ENCODE measurements at places on chromosomes 12 and 14.
A peak's percentile ranks its signal among the peaks of the same experiment; 100 is the strongest.

GRCh38 chr12:110913119-110914056, 7.0 kb downstream of the MYL2 start:
- no peak for DNase-seq

DNA sequence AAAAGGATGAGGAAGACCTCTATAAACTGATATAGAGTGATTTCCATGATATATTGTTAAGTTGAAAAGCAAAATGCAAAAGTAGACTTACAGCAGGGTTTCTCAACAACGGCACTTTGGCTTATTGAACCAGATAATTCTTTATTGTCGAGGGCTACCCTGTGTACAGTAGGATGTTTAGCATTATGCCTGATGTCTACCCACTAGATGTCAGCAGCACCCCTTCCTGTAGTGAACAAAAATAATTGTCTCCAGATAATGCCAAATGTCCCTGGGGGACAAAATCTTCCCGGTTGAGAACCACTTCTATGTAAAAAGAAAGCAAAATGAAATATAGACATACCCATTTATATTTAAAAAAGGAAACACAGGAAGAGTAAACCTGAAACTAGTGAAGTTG, 32.4 kb downstream of the ABCD2 start:
- DNase-seq, result no peak

- no peak for DNase-seq
Observed at GRCh38 chr12:74408601-74409166, 129.0 kb upstream of the ATXN7L3B start.

DNA sequence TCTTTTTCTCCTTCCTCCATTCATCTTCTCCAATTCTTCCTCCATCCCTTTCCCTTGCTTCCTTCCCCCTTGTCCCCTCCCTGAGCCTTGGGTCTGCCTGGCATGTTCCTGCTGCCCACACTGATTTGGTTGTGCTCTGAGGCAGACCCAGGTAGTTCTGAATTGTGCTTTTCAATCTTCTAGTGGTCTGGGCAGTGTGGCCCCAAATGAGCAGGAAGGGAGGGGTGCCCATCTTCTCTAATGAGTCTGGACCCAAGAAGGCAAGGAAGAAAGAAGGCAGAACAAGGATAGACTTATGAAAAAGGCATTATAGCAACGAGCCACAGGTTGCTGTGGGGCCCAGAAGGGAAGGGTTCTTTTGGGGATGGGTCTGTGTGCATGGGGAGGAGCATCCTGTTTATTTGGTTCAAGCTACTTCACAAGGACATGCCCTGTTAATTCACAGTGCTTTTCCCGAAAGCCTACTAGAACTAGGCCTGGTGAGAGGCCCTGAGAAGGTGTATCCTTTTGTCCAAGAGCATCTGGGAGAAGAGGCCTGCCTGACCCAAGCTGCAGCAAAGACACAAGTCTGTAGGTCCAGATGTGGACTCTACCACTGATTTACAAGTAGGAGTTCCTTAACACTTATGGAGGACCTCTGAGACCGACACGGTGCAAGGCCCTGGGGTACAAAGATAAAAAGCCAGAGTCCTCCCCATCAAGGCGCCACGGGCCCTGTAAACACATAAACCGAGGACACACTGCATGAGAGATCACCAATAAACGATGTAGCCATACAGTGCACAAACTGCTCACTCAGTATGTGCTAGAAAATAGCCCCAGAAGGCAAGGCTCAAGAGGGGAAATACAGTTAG, 1.1 kb upstream of the SUSD6 start:
- DNase-seq, result no peak

DNA sequence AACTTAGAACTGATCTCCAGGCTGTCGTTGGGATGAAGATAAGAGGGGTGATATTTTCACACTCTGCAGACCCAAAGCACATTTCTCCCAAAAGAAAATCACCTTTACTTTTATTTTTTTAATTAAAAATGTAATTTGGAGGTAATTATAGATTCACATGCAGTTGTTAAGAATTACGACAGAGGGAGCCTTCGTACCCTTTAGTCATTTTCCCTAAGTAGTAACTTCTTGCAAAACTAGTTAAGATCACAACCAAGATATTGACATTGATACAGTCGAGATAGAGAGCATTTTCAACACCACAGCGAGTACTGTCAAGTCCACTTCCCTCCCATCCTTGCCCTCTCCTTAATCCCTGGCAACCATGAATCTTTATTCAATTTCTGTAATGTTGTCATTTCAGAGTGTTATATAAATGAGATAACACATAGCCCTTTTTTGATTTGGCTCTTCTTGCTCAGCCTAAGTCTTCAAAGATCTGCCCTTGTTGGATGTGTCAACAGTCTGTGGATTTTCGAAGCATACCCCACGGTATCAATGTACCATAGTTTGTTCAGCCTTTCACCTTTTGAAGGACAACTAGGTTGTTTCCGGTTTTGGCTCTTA, 39.6 kb downstream of the DNAH10 start:
- no peak for DNase-seq

- peak; percentile 64 for DNase-seq
Observed at GRCh38 chr12:6946033-6946919, 2.5 kb downstream of the C12orf57 start.

DNA sequence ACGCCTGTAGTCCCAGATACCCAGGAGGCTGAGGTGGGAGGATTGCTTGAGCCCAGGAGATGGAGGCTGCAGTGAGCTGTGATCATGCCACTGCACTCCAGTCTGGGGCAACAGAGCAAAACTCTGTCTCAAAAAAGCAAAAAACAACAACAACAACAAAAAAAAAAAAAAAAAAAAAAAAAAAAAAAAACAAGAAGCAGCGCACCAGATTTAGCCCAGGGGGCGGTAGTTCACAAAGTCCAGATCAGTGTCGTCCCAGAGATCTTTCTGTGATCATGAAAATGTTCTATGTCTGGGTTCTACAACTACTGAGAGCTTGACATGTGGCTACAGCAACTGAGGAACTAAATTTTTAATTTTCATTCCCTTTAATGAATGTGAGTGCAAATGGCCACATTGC, 27.4 kb downstream of the OAS2 start:
- no peak for DNase-seq

- no peak for DNase-seq
Observed at GRCh38 chr12:13095266-13095995, 8.0 kb downstream of the GSG1 start.

GRCh38 chr12:127779301-127780045, 487.5 kb upstream of the TMEM132C start:
- DNase-seq, result no peak

DNA sequence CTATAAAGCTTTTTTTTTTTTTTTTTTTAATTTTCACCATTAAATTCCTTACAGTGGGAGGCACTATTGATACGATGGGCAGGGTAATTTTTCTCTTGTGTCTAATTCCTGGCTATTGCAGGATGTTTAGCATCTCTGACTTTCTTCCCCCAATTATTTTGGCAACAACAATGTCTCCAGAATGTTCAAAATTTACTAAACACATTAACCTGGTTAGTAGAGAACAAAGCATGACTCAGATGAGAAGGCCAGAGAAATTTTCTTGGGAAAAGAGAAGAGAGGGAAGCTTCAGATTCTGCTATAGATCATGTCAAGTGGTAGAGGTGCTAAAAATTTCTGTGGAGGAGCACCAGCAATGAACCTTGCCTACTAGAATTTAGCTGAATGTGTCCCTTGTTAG, 171.5 kb upstream of the PRICKLE1 start:
- no peak for DNase-seq

GRCh38 chr12:98121963-98122362, 393.4 kb upstream of the TMPO start:
- DNase-seq, result no peak

DNA sequence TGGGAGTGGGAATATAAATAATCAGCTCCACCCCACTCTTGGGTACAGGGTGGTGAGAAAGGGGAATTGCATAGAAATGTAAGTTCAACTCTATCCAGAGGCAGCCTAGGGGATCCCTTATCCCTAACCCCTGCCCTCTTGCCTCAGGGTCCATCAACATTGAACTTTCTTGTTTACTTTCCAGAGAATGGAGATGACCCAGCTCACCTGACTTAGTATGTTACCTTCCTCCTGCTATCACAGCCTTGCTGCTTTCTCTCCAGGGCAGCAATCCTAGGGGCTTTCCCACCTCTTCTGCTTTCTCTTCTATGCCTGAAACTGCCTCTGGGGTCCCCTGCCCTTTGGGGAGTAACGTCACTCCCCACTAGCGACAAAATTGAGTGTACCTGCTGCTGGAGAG, 2.7 kb downstream of the LRP1 start:
- DNase-seq, result no peak

DNA sequence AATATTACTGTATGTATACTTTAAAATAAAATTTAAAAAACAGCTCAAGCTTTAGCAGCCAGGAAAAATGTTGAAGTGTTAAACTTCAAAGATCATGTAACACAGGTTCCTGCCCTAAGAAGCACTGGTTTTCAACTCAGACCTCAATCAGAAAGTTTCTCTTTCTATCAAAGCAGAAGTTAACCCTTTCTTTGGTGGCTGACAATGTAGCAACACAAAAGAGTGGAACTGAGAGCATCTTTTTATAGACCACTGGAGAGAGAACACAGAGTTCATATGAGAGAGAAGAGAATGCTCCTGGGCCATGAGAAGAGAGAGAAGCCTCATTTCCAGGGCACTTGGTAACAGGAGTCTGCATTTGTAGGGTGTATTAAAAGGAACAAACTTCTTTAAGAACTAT, 42.2 kb upstream of the KTN1 start:
- DNase-seq, result no peak

DNA sequence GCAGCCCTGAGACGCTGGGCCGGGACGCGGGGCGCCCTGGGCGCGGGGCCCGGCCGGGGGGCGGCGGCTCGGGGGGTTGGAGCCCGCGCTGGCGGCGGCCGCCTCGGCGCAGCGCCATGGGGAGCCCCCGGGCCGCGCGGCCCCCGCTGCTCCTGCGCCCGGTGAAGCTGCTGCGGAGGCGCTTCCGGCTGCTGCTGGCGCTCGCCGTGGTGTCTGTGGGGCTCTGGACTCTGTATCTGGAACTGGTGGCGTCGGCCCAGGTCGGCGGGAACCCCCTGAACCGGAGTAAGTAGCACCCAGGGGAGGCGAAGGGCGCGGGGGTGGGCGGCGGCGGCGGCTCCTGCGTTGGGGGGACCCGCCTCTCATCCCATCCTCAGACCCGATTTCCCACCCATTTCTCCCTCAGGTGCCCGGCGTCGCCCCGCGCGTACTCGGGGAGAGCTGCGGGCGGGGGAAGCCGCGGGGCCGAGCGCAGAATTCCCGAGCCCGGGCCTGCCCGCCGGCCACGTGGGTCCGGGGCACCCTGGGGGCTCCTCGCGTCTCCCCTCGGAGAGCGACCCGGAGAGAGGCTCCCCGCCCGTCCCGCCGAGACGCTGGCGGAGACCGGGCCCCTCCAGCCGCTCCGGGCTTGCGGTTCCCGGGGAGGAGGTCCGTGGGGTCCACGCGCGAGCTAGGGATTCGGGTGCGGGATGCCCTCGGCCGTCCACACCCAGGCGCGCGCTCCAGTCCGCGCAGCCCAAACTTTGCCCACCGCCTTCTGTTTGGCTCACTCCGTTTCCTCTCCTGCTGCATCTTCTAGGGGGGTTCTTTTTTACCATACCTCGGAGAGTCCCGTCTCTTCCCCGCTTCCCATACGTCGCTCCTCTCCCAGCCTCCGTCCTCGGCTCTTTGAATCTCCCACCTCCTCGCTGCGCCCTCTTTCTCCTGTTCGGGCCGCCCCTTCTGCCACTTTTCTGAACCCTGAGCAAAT, 807 bp downstream of the B4GALNT3 start:
- peak; percentile 38 for DNase-seq

DNA sequence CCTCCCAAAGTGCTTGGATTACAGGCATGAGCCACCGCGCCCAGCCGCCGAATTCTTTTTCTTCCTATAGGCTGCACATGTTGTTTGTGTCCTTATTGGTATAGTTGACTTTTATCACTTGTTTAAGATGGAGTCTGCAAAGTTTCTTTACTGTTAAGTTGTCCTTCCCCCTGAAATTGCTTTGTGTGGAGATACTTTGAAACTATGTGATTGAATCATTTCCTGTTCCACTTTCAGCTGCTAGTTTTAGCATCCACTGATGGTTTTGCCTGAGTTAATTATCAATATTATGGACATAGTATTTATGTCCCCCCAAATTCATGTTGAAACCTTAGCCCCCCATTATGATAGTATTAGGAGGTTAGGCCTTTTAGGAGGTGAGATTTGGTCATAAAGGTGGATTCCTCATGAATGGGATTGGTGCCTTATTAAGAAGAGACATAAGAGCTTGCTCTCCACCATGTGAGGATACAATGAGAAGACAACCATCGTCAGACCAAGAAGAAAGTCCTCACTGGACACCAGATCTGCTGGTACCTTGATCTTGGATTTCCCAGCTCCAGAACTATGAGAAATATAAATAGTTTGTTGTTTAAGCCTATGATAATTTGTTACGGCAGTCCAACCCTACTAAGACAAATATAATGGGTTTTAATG, 34.9 kb downstream of the PPHLN1 start:
- no peak for DNase-seq

DNA sequence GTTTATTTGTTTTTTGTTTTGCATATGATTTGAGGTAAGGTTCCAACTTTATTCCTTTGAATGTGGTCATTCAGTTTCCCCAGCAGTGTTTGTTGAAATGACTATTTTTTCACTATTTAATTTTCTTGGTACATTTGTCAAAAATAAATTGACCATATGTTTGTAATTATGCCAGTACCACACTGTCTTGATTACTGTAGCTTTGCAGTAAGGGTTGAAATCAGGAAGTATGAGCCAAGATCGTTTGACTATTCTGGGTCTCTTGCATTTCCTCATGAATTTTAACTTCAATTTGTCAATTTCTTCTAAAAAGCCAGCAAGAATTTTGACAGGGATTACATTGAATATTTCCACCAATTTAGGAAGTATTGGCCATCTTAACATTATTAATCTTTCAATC, 199.3 kb upstream of the PPFIA2 start:
- DNase-seq, result no peak

GRCh38 chr12:93794738-93795137, 117.6 kb downstream of the CRADD start:
- no peak for DNase-seq

- no peak for DNase-seq
Observed at GRCh38 chr12:99093166-99093565, 448.1 kb downstream of the APAF1 start.

- no peak for DNase-seq
Observed at GRCh38 chr14:33030386-33030785, 91.7 kb downstream of the NPAS3 start.

DNA sequence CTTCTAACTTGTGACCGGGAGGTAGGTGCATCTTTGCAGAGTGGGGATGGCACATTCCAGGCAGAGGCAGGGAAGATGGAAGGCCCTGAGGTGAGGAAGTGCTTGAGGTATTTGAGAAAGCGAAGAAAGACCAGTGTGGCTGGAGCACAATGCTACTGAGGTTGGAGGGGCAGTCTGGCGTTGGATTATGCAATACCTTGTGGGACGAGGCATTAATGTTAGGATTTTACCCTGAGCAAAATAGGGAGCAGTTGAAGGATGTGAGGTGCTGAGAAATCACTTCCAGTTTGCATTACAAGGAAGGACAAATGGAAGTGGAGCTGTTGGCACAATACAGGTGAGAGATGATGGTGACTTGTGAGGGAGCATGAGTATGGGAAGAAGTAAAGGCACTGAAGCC, 145.5 kb downstream of the KCNA5 start:
- DNase-seq, result no peak

GRCh38 chr12:75724928-75725312, 213.5 kb upstream of the KRR1 start:
- DNase-seq, result no peak

- no peak for DNase-seq
Observed at GRCh38 chr12:14921218-14921617, 17.1 kb downstream of the ERP27 start.

- no peak for DNase-seq
Observed at GRCh38 chr12:105803292-105803691, 335.5 kb downstream of the NUAK1 start.

Data from stimulated activated naive CD4-positive, alpha-beta T cell (primary cell).